Aortic smooth muscle cell (primary cell): ENCODE measurements at places on chromosomes 2 and 18. TPM values are rescaled to one million over a fixed set of nuclear protein-coding genes. Genes with fewer than 3 reads are reported as not detected.

Gene WNT10A
- total RNA-seq = not detected in 2 replicates

Gene RAPGEF4
- total RNA-seq = 0.66 and 2.2 TPM in 2 replicates

Gene UGT1A1
- not detected in 2 replicates for total RNA-seq

Gene CCDC121
- 1.8 and 3.2 TPM in 2 replicates for total RNA-seq

Gene SULT1C2
- total RNA-seq = not detected in 2 replicates

Gene STARD6
- total RNA-seq = 0.44 and 0.53 TPM in 2 replicates

Gene COL4A3
- total RNA-seq = 16.2 and 23.5 TPM in 2 replicates

Gene IHH
- under 0.01 TPM in 1 of 2 replicates, not detected in the other for total RNA-seq

Gene EIPR1
- 26.8 and 35.9 TPM in 2 replicates for total RNA-seq

Gene ANKRD23
- 1.1 and 1.9 TPM in 2 replicates for total RNA-seq

Gene PKDCC
- 31.7 and 35.9 TPM in 2 replicates for total RNA-seq

Gene MC4R
- not detected in 2 replicates for total RNA-seq

Gene PDE1A
- 88.3 and 95.7 TPM in 2 replicates for total RNA-seq
